ENCODE measurements at places on chromosomes 2 and 18.
A peak's percentile ranks its signal among the peaks of the same experiment; 100 is the strongest.

DNA sequence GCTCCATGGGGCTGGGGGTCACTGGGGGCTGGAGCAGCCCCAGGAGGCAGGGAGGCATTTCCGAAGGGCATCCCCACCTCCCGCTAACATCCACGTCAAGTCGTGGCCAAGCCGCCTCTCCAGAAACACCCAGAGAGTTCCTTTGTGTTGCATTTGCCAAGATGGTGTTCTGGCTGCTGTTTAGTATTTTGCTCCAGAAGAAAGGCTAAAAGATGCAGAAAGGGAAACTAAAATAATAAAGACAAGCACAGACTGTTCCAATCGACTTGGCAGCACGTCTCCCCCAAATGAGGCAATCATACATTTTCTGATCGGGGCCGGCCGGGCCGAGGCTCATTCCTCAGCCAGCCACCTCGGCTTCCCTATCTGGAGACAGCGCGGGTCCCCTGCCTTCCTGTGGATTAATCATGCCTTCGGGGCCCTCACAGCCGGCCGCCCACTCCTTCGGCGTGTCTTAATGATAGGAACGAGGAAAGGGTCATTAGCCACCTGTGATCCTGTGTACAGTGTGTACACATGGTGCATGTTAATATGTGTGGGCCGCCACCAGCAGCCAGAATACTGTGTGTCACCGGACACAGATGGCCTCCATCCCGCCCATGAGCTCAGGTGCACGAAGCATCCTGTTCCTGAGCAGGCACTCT, 169.2 kb downstream of the KLHL29 start:
- no peak for DNase-seq

GRCh38 chr2:203805486-203805838, 62.1 kb upstream of the CTLA4 start:
- no peak for DNase-seq

GRCh38 chr18:70205421-70206397, at the start of gene RTTN:
Gene RTTN (minus strand): TSS chr18:70205687. CDS start chr18:70205658, 29 bp downstream.
- peak; percentile 88 for DNase-seq

DNA sequence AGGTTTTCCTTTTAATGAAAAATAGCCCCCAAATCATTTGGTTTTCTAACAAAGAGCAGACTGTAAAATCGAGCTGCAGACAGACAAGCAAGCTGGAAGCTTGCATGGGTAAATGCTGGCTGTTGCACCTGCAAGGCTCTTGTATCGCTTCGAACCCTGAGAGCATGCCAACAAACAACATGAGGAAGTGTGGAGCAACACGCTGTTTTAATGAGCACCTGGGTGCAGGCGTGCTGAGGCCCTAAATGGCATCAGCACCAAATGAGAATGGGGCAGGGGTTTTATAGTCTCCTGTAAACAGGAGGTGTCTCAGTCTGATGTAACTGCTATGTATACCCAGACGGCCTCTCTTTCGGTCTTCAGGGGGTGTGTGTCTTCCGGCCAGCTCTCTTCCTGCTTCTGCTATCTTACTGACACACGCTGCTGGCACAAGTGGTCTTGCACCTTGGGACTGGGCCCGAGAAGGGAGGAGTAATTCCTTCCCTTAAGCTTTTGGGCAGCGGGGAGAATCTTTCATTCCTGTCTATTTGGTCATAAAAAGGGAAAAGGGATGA, 31.9 kb upstream of the CDH2 start:
- DNase-seq: no peak
